ENCODE measurements at places on chromosomes 16 and 17.

GRCh38 chr17:1839516-1839915 lies 9.7 kb downstream of the RPA1 start:
- DNase-seq, result no peak

- DNase-seq, result no peak
Observed at GRCh38 chr16:11727796-11728543, 14.7 kb downstream of the TXNDC11 start.

DNA sequence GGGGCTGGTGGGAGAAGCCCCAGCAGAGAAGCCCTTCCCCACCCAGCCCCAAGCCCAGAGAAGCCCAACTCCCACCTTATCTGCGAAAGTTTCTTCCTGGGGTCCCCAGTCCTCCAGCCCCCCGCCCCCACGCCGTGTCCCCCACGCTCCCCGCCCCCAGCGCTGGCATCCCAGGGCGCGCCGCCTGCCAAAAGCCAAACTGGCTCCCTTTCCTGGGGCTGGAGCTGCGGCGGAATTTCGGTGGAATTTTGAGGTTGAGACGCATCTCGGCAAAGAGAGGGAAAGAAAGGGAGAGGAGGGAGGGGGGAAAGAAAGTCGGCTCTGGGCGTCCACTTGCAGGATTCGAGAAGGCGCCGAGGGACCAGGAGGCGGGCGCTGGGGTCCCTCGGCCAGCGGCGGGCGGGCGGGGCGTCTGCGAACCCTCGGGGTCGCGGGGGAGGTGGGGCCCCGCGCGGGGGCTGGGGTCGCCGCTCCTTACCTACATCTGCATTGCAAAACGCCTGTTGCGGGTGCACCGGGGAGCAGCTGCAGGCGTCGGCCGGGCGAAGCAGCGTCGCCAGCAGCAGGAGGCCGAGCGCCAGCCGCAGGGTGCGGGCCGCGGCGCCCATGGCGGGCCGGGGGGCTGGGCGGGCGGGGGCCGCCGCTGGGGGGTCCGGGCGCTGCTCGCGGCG lies 571 bp downstream of the TIMP2 start:
- DNase-seq, result no peak

GRCh38 chr17:77332034-77332971 lies 191.5 kb downstream of the SEC14L1 start:
- no peak for DNase-seq

GRCh38 chr16:22973522-22973921 lies 159.6 kb downstream of the HS3ST2 start:
- DNase-seq, result no peak

GRCh38 chr16:4019371-4019791 lies 96.9 kb downstream of the ADCY9 start:
- peak; percentile 40 for DNase-seq

DNA sequence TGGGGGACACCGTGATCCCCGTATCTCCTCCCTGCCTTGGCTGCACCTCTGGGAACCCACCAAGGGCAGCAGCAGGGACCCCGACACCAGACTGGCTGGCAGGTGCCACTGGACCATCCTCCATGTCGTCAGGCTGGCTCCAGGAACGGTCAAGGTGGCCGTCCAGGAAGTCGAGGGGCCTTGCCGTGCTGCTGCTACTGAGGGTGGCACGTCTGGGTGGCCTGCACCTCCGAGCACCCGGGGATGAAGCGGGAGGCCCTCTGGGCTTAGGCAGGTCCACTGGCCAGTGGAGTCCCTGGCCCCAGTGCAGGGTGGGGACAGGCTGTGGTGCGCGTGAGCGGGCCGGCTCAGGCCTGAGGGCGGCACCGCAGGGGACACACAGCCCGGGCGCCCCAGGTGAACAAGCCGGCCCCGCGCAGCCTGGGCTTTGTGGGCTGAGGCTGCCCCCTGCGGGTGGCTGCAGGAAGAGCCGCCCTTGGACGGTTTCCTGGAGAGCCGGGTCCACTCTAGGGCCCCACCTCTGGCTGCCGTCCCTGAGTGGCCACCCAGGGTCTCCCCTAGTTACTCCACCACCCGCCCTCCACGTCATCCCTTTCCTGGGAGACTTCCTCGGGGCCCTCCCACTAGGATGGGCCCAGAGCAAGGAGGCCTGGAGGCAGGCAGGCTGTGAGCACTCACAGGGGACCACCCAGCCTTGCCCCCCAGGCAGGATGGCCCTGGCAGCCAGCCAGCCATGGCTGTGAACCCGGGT lies 42.8 kb upstream of the ZC3H18 start:
- peak; percentile 45 for DNase-seq

- no peak for DNase-seq
Observed at GRCh38 chr17:60819447-60820130, 141.9 kb downstream of the BCAS3 start.

Measured in endothelial cell of umbilical vein (primary cell).